ENCODE measurements at places on chromosomes 7 and 10. TPM values are rescaled to one million over a fixed set of nuclear protein-coding genes. Genes with fewer than 3 reads are reported as not detected.

The ZNF425 gene
- polyA plus RNA-seq, result 6.9 TPM

The KNDC1 gene
- 7.2 TPM for polyA plus RNA-seq

The PVRIG gene
- polyA plus RNA-seq, result 3.7 TPM

The ADARB2 gene
- polyA plus RNA-seq, result 1.5 TPM

The PLXDC2 gene
- polyA plus RNA-seq, result 35.5 TPM

The LRRC17 gene
- 81.4 TPM for polyA plus RNA-seq

The DNAJB12 gene
- 39.4 TPM for polyA plus RNA-seq

The KCNIP2 gene
- 4.4 TPM for polyA plus RNA-seq

The CTAGE15 gene
- 1.4 TPM for polyA plus RNA-seq

The LRRC18 gene
- polyA plus RNA-seq, result 0.13 TPM

The PNLIPRP3 gene
- not detected for polyA plus RNA-seq

The GPR85 gene
- 1.6 TPM for polyA plus RNA-seq

The HDAC9 gene
- polyA plus RNA-seq, result 13.2 TPM

The TMEM130 gene
- 5.9 TPM for polyA plus RNA-seq

The OR2A5 gene
- polyA plus RNA-seq, result 0.10 TPM

The MYO1G gene
- 0.31 TPM for polyA plus RNA-seq

The RNLS gene
- polyA plus RNA-seq, result 17.4 TPM

The ST8SIA6 gene
- 1.8 TPM for polyA plus RNA-seq

The TACC2 gene
- polyA plus RNA-seq, result 40.9 TPM

The NDUFA5 gene
- polyA plus RNA-seq, result 263 TPM

The COX19 gene
- polyA plus RNA-seq, result 11.8 TPM

The C10orf105 gene
- polyA plus RNA-seq, result 0.14 TPM

The CTAGE6 gene
- polyA plus RNA-seq, result not detected

The FGFR2 gene
- polyA plus RNA-seq, result 104 TPM

The PTPRN2 gene
- polyA plus RNA-seq, result 7.4 TPM

The CTAGE4 gene
- polyA plus RNA-seq, result 3.6 TPM

The AMZ1 gene
- not detected for polyA plus RNA-seq

The EVX1 gene
- polyA plus RNA-seq, result 0.23 TPM
